ENCODE measurements at places on chromosomes 16 and 17.

GRCh38 chr16:23500212-23500861, 10.0 kb downstream of the GGA2 start:
- no peak for DNase-seq

DNA sequence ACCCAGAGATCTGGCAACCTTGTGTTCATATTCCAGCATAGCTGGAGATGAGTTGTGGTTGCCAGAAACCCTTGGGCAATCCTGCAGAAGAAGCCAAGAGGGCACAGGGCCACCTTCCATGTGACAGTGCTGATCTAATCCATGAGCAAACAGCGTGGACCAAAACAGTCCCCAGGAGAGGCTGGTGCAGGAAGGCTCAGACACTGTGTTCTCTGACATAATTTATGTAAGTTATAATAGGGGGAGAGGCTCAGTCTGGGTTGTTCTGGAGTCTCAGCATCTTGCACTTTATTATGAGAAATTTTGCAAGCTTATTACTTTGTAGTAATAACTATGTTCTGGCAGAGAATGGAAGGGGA, 273.9 kb downstream of the HAPSTR1 start:
- DNase-seq = no peak

DNA sequence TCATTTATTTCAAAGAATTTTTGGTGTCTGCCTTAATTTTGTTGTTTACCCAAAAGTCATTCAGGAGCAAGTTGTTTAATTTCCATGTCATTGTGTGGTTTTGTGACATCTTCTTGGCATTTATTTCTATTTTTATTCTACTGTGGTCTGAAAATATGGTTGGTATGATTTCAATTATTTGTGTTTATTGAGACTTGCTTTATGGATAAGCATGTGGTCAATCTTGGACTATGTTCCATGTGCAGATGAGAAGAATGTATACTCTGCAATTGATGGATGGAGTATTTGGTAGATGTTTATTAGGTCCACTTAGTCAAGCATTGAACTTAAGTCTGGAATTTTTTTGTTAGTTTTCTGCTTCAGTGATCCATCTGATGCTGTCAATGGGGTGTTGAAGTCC, 383.0 kb downstream of the PMP22 start:
- no peak for DNase-seq

DNA sequence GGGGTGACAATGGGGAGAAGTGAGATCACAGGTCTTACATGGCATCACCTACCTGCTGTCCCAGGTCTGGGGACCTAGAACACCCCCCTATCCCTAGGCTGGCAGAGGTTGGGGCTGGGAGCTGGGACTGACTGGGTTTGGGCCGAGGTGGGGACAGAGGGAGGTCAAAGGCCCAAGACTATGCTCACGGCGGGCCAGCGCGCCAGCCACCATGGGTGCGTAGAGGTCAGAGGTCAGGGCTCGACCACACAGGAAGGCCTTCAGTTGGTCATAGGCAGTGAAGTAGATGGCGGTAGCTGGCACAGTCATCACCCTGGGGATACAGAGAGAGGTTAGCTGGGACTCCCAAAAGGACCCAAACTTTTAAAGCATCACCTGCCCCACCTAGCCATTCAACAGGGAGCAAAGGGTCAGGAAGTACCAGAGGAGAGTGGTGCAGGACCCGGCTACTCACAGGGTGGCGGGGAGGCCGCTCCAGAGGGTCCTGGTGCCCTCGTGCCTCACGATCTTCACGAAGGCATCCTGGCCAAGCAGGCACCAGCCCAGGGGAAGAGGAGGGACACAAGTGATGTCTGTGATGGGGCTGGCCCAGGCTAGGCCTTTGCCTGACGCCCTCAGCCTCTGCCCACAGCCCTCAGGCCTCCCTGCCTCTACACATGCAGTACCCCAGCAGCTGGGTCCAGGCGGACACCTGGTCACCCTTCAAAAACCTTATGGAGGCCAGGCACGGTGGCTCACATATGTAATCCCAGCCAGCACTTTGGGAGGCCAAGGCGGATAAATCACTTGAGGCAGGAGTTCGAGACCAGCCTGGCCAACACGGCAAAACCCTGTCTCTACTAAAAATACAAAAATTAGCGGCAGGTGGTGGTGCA, 3.1 kb downstream of the SLC25A39 start:
- no peak for DNase-seq

DNA sequence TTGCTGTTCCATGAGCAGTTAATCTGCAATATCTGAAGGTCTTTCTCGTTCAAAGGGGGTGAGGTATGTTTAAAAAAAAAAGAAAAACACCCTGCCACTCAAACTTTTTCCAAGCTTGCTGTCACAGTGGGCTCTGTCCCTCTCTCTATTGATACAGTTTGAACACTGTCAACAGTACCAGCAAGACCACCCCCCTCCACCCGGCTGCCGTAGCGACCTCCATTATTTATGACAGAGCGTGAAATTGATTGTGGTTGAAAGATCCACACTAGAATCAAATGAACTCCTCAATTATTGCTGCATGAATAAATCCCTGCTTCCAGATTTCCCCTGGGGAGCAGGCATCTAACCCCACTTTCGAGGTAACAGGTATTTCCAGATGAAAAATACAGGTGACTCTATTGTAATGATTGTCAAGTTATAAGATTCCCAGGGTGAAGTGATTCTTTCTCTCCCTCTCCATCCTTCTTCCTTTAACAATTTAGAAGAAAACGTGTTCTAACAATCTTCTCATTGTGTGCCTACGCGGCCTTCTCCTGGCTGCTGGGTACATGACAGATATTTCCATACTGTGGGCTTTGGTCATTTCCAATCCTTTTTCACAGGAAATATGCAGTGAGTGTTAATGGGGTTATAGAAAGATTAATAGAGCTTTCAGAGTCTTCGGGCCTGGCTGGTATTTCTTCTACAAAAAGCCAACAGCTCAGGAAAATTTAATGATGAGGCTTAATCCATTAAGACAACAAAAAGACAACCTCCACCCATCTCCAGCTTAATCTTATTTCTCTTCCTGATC, 135.7 kb upstream of the C16orf82 start:
- no peak for DNase-seq

GRCh38 chr16:89579351-89579750, 3.8 kb downstream of the CPNE7 start:
- DNase-seq = no peak

DNA sequence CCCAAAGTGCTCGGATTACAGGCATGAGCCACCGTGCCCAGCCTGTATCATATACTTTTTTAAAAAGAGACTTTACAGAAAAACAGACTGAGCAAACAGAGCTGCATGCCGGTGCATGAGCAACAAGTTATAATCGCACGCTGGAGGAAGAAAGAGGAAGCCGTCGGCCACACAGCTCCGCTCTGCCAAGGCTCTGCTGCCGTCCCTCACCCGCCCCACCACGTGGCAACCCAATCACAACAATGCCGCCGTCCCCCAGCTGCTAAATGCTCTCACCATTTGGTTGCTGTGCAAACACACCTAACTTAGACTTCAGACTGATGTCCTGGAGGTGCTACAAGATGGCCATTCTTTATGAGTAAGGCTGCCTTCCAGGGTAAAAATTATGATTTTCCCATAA, 83.5 kb downstream of the ADCY9 start:
- no peak for DNase-seq

- DNase-seq = no peak
Measured at GRCh38 chr17:67452681-67453554, 75.8 kb downstream of the PITPNC1 start.

GRCh38 chr16:89095491-89095951, 1.9 kb downstream of the ACSF3 start:
- DNase-seq = no peak

DNA sequence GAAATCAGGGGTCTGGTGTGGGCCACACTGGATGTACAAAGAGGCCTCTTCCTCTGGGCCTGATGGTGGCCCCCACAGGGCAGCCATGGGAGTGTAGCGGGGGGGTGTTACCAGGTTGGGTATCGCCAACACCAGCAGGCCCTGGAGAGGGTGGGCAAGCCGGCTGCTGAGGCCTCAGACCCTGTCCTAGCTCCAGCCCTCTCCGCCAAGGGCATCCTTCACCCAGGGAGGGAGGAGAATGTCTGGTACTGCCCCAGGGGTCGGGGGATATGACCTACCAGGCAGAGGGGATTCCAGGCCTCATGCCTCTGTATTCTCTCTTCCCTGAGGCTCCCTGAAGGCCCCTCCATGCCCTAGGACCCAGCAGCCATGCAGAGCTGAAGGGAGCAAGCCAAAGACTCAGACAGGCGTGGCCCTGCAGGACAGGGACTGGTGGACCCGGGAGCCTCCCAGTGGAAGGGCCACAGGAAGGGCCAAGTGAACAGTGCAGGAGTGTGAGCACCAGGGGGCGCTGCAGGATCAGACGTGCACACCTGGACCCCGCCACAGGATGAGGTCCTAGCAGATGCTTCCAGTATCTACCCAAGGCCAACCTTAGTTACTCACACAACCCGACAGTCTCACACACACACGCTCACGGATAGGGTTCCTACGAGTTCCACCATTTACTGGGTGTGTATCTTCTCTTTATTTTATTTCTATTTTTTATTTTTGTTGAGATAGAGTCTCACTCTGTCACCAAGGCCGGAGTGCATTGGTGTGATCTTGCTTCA, 10.9 kb upstream of the CES4A start:
- DNase-seq = peak; percentile 89

DNA sequence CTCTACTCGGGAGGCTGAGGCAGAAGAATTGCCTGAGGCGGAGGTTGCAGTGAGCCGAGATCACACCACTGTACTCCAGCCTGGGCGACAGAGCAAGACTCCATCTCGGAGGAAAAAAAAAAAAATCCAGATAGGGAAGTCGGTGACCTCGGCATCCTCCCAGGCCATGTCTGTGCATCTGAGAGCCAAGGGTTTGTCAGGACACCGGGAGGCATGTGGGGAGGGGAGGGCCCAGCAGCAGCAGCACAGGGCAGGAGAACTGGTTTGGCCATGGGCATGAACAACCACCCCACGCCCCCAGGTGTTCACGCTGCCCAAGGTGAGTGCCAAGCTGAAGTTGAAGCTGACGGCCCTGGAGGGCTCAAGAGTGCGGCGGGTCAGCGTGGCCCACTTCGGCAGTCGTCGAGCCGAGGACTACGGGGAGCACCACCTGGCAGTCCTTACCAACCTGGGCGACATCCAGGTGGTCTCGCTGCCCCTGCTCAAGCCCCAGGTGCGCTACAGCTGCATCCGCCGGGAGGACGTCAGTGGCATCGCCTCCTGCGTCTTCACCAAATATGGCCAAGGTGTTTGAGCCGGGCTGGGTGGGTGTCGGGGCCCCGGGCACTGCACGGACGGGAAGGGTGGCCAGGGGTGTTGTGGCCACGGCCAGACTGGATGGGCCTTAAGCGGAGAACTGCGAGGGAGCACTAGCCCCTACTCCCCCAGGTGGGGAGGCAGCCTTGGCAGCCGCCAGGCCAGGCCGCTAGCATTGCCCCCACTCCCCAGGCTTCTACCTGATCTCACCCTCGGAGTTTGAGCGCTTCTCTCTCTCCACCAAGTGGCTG, 14.7 kb upstream of the MYO15B start:
- no peak for DNase-seq

GRCh38 chr16:13863075-13863765, 56.7 kb upstream of the ERCC4 start:
- no peak for DNase-seq

- no peak for DNase-seq
Measured at GRCh38 chr17:76386966-76387765, 2.8 kb downstream of the SPHK1 start.

- DNase-seq = peak; percentile 90
Measured at GRCh38 chr16:50245417-50246298, 20.7 kb upstream of the ADCY7 start.

- no peak for DNase-seq
Measured at GRCh38 chr16:82157836-82158235, 12.2 kb downstream of the MPHOSPH6 start.

DNA sequence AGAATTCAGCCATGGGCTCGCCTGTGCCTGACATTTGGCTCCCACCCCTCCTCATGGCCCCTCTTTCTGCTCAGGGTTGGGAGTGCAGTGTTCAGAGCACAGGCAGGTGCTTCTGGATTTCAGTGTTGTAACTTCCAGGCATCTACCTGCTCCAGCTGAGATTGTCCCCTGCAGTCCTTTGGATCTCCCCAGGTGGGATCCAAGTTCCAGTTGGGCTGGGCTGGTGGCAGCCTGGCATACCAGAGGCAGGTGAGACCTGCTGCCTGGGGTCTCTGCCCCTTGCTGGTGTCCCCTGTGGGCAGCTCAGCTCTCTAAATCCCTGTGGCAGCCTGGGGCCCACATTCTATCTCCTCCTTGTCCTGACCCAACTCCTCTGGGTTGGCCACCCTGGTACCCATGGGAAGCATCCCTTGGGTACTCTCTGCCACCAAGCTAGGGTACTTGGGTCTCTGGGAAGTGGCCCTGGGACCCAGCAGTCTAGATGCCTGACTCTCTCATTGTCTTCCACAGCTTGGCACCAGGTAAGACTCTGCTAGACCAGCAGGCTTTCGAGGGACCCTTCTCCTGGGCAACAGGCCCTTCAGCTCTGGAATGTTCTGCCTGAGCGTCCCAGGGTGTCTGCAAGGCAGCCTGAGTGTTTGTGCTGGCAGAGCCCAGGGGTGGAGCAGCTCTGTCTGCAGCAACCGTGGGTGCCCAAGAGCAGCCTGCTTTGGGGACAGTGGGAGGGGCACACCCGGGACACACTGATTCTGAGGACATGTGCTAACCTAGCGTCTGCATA, 42.5 kb downstream of the DNAH17 start:
- no peak for DNase-seq

- no peak for DNase-seq
Measured at GRCh38 chr17:14359163-14360020, 58.5 kb downstream of the HS3ST3B1 start.

DNA sequence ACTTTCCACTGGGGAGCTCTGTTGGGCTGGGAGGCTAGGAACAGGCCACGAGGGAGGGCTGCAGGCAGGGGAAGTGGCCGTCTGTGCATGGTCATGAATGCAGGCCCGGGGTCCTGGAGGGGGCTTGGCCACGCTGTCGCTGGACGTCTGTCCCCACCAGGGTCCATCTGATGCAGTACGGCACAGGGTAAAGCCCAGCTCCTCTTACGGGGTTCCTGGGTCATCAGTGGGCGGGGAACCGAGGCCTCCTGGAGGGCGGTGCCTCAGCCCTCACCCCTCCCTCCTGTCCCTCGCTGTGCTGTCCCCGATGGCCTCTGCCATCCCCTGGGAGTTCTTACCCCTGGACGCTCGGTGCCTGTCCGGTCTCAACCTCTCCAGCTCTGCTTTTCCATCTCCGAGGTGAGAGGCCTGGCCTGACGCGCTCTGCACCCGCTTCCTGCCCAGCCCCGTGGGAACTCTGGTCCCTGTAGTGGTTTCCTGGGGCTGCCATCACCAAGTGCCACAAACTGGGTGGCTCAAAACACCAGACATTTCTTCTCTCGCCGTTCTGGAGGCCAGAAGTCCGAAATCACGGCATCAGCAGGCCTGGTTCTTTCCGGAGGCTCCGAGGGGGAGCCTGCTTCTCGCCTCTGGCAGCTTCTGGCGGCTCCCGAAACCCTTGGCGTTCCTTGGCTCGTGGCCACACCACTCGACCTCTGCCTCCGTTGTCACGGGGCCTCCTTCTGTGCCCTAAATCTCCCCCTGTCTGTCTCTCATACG, 182.8 kb downstream of the SEC14L1 start:
- peak; percentile 36 for DNase-seq

- DNase-seq = no peak
Measured at GRCh38 chr16:57009643-57010170, 20.4 kb downstream of the NLRC5 start.

GRCh38 chr16:79991969-79992368, 391.4 kb upstream of the MAF start:
- no peak for DNase-seq

GRCh38 chr17:72046643-72047612, 73.9 kb upstream of the SOX9 start:
- no peak for DNase-seq

GRCh38 chr16:9849697-9850245, 332.5 kb downstream of the GRIN2A start:
- no peak for DNase-seq

Data from Caco-2 (cell line).